Activated naive CD4-positive, alpha-beta T cell (primary cell): ENCODE measurements at places on chromosomes 7 and 10.

GRCh38 chr7:25009257-25009656, 29.3 kb upstream of the OSBPL3 start:
- DNase-seq, result no peak

DNA sequence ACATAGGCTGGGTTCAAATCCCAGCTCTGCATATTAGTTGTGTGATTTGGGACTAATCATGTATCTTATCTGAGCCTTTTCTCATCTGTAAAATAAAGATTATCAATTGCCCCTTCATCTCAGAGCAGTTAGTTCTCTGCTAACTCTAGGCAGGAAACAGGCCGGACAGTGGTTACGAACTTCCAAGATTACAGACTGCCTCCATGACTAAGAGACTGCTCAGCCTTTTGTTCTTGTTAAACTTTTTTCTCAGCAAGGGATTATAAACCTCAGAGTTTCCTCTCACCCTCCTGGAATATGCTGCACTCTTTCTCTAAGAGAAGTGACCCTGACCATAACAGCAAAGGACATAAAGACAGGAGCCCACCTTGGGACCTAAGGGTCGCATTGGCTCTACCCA, 52.5 kb upstream of the NFKB2 start:
- no peak for DNase-seq

- DNase-seq, result peak; percentile 27
These were observed 137.9 kb upstream of the MKI67 start for GRCh38 chr10:128263891-128264688.

DNA sequence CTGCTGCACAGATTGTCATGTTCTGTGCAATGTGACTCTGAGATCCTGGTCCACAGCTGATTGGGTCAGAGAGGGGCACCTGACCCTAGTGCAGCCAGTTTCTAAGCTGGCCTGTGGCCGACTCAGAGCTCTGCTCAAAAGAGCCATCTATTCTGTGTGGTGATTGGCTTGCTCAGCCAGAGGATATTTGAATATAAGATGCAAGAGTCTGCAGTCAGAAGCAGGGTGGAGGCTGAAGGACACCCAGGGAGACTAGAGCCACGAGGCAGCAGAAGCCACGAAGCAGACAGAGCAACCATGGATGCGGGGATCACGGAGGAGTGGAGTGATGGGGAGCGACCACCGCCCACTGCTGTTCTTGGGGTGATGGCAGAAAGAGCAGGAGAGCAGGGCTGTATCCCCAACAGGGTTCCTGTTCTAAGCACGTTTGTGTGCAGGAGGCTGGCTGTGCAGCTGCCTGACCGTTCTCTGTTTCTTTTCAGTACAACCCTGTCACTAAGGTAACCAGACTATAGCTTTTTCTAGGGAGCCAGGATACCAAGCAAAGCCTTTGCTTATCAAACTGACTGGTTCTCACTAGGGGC, 19.5 kb upstream of the RHEB start:
- DNase-seq, result no peak

DNA sequence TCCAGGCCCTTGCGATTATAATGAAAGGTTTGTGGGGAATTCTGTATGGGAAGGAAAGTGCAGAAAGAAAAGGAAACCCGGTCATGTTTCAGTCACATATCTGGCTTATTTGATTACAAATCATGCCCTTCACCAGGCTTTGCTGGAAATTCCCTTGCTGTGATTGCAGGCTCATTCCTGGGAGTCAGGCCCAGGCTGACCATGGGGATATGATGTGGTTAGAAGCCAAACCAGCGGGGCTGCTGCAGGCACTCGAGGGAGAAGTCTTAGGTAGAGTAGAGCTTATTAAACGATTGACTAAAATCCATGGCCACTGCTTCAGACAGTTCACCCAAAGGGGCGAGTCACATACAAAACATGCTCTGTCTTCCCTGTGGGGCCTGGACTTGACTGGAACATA, 16.2 kb downstream of the PKD1L1 start:
- DNase-seq, result no peak

DNA sequence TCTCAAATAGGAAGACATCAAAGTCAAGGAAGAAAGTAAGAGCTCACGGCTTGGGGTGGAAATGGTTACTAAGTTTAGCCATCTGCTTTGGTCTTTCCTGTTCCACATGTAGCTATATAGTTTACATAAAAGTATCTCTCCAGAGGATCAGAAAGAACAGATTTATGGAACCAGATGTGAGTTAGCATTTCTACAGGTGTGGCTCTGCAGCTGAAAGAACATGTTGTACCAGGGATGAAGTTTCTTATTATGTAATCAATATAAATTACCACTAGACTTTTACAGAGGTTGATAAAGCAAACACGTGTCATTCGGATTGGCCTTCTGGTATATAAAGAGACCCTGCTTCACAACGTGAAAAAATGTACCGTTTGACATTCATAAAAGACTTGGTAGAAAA, 19.9 kb downstream of the CALD1 start:
- DNase-seq, result no peak

DNA sequence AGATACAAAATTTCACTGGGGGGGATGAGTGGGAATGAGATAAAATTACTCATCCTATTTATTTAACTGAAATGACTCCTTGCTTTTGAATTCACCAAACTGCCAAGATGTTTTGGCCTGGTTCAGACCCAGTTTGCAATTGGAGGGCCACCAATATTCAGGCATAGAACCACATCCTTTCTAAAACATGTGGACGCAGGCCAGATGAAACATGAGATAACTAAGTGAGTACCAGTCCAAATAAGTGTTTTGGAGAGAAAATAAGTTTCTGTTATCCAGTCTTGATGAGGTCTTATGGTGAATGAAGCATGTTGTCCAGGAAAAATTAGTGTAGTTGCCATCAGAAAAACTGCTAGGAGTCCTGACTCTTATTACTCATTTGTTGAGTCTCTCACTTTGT, 36.3 kb upstream of the PDK4 start:
- DNase-seq, result no peak

DNA sequence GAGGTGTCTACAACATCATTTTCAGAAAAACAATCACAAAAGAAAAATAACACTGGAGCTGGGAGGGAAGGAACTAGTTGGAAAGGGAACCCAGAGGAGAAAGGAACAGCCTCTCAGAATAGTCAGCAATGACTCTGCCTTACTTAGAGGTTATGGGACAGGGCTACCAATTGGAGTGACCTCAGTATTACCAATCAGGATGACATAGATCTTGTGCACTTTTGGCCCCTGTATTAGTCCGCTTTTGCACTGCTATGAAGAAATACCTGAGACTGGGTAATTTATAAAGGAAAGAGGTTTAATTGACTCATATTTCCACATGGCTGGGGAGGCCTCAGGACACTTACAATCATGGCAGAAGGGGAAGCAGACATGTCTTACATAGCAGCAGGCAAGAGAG, 99.7 kb upstream of the SDK1 start:
- no peak for DNase-seq

GRCh38 chr7:135362871-135363270, 129.2 kb downstream of the STRA8 start:
- DNase-seq, result no peak

DNA sequence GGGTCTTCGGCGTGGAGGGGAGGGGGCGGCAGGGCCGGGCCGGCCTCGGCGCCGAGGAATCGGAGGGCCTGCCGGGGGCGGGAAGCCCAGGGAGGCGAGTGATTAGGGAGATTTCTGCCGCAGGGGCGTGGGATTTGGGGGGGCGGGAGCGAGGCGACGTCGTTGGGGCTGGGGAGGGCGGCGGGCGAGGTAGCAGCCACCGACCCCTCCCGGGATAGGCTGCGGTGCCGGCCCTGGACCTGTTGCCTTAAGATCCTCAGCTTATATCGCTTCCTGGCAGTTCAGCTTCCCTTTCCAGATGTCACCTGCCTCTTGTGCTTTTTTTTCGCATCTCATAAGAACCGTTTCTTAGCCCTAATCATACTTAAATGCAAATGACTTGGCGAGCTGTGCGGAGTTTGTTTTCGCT, 655 bp downstream of the LMTK2 start:
- no peak for DNase-seq

DNA sequence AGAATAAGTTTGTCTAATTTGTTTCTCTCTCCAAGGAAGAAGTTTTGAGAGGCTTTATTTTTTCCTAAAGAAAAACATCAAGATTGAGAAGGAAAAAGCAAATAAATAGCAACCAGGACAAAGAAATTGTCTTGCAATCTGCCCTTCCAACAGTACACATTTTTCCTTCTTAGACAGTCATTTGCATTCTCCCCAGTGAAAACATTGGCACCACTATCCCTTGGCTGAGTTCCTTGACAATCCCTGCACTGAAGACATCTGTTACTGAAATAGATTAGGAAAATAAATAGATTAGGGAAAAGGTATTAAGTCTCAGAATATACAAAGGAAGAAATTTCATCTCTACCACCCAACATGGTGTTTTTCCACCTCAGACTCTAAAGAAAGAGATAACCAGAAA, 12.2 kb upstream of the TMEM243 start:
- no peak for DNase-seq

DNA sequence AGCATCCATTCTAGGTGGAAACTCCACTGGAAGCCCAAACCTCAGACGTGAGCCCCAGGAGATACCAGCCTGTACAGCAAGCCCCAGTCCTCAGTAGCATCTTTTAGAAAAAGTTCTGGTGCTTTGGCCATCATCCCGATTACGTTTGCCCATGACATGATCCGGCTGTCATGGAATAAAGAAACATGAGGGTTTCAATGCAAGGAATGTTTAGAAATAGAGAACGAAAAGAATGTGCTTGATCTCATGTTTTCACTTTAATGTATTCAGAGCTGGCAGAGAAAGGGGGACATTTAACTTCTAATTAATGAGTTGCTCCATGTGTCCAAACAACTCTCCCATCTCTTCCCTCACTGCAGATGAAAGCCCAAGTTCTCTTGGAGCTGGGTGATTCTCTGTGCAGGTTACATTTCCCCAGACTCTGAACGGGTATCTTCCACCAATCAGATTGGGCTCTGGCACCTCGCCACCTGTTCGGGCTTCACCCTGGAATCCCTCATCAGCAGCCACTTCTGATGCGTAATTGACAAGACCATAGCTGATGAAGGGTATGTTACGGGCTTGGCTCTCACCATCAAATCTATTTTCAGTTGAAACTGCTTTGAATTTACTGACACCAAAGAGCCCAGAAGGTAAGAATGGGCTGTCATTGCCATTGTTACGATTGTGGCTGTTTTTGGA, 165.3 kb downstream of the PLXNA4 start:
- DNase-seq, result no peak

- DNase-seq, result no peak
These were observed 233.6 kb upstream of the CCDC6 start for GRCh38 chr10:60139798-60140566.

GRCh38 chr7:156196649-156197048, 384.4 kb upstream of the SHH start:
- DNase-seq, result no peak

DNA sequence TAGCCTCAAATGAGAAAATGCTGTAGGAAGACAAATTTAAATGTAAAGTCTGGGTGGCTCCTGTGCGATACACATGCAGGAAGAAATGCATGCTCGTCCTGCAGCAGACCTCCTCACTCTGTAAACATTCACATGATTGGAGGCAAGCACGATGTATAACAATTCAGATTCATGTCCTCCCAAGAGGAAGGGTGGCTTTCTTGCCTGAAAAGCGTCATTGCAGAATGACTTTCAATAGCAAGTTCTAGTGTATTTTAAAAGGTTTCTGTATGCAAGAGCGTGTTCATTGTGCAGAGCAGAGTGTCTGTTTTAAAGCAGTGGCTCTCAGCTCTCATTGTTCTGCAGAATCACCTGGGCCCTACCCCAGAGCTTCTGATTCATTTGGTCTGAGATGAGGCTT, 170.3 kb upstream of the CELF2 start:
- no peak for DNase-seq

DNA sequence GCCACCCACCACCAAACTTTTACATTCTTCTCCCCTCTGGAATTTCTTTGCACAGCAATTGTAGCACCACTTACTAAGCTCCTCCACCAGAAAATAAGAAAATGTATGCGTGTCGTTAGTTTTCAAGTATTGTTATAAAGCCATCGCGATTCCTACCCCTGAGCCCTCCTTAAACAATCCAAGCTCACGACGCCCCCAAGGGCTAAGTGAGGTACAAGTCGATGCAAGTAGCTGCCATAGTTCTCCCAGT, 1.3 kb downstream of the FRAT2 start:
- no peak for DNase-seq

DNA sequence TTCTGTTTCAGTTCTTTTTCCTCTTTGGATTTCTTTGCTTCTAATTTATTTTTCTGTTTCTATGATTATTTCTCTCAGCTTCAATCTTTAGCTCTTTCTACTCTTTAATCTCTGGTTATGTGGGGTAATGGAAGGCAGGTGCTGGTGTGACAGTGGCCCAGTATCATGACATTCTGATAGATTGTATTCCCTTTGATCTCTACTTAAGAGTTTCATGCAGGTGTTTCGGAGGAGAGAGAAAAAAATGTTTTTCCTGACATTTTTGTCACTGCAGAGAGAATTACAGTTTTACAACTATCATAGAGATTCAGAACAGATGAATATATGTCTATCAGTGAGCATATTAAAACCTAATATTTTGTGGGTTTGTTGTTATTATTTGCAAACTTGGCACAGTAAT, 524.9 kb downstream of the CNTNAP2 start:
- no peak for DNase-seq

DNA sequence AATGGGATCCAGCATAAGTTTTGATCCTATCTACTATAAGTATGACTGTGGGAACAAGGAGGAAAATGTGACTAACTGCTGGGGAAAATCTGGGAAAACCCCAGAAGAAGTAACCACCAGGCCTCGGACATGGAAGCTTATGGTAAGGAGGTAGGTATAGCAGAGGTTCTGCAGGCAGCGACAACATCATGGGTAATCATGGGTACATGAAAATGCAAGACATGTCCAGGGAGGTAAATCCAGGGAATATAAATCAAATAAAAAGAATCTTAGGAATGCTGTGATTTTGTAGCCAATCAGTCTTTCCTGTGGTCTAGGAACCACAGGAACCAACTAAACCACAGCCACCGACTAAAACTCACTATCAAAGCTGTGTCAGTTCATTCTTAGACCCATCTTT, 168.3 kb upstream of the NPY start:
- DNase-seq, result no peak

DNA sequence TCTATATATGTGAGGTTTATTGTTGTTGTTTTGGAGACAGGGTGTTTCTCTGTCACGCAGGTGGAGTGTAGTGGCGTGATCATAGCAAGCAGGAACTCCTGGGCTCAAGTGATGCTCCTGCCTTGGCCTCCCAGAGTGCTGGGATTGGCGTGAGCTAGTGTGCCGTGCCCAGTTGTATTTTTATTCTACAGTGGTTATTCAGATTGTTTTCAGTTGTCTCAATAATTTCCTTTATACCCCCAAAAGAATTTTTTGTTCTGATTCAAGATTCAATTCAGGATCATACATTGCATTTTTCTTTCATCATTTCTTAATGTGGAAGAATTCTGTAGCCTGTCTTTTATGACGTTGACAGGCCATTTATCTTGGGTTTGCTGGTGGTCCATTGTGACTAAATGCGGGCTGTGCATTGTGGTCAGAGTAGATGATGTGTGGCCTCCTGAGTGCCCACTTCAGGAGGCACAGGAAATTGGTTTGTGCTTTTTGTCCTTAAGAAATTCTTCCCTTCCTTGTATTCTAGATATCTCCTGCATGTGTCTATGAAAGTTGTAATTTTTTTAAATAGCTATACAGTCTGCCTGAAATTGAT, 22.9 kb downstream of the RBM33 start:
- DNase-seq, result no peak

GRCh38 chr10:60138026-60138425, 231.7 kb upstream of the CCDC6 start:
- DNase-seq, result no peak
